Stimulated activated naive CD8-positive, alpha-beta T cell treated with anti-CD3 and anti-CD28 coated beads, Interleukin-15, amount 100 ng/mL, for 72 hours (primary cell): ENCODE measurements at places on chromosomes 2 and 18.
A peak's percentile ranks its signal among the peaks of the same experiment; 100 is the strongest.

GRCh38 chr2:77910136-77910535, 388.0 kb upstream of the LRRTM4 start:
- no peak for DNase-seq

DNA sequence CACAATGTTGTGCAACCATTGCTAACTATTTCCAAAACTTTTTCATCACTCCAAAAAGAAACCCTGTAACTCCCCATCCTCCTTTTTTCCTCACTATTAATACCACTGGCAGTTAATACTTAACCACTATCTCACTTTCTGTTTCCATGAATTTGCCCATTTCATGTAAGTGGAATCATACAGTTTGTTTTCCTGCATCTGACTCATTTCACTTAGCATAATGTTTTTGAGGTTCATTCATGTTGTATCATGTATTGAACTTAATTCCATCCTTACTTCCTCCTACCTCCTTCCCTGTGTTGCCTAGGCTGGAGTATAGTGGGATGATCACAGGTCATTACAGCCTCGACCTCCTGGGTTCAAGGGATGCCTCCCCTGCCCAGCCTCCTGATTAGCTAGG, 68.3 kb downstream of the FAM117B start:
- no peak for DNase-seq

GRCh38 chr2:83081826-83082690, 1377.0 kb downstream of the SUCLG1 start:
- DNase-seq, result no peak

DNA sequence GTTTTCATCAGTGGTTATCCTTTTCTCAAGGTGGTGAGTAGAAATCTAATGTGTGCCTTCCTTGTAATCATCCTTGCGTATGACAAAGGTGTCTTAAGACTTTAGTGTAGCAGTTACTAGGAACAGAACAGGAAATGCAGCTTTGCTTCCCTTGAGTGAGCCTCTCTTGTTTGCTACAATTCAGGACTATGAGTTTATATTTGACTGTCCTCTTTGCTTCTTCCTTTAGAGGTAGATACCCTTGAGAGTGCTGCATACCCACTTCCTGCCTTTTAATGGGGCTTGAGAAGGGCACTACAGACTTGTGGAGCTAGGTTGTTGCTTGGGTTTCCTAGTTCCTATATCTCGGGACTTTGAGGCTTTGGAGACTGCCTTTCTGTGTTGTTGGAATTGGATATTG, 3.8 kb downstream of the KCNJ13 start:
- DNase-seq, result no peak

DNA sequence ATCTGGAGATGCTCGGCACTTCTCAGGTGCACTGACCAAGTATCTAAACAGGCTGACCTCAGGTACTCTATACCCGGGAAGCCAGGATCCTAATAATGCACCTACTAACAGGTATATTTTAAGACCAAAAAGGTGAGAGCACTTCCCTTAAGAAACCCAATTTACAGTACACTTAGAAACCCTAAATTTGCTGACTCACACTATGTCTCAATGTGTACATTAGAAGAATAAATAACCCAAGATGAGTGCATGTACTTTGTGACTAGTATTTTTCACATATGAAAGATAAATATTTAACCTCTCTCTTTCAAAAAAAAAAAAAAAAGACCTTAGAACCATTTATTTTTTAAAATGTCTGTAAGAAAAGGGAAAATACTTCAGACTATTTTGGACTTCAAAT, 118.8 kb downstream of the ZNF516 start:
- DNase-seq, result no peak

- DNase-seq, result no peak
These were observed 31.1 kb downstream of the TSHZ1 start for GRCh38 chr18:75241705-75242104.

GRCh38 chr18:79520478-79521390, 125.0 kb downstream of the NFATC1 start:
- peak; percentile 6 for DNase-seq

DNA sequence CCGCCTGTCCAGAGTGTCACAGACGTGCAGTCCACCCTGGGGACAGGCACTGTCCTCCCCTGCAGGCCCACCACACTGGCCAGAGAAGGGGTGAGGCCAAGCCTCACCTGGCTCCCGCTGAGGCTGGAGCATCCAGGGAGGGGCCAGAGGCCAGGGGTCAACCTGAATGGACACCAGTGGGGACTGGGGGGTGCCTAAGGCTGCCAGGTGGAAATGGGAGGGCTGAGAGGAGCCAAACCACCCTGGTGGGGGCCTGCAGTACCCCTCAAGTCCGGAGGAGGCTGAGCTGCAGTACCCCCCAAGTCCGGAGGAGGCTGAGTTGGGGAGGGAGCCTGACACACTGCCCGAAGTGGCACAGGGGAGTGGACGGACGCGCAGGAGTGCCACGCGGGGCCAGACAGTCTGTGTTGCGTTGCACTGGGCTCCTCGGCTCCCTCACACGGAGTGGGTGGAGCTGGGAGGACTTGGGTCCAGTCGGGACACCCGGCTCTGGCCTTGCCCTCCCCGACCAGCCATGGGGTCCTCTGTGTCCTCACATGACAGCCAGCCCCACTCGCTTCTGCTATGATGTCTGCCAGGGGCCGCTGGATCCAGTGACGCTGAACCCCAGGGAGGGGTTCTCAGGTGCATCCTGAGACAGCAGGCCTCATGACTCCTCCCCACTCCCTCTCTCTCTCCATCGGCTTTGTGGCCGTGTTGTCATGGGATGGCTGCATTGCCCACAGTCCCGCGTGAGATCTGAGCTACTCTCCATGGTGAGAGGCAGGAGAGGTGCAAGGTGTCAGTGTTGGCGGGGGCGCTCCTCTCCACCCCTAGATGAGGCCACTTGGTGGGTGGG, 22.3 kb upstream of the GPC1 start:
- DNase-seq, result no peak

GRCh38 chr2:67346718-67347407, 50.3 kb upstream of the ETAA1 start:
- no peak for DNase-seq

DNA sequence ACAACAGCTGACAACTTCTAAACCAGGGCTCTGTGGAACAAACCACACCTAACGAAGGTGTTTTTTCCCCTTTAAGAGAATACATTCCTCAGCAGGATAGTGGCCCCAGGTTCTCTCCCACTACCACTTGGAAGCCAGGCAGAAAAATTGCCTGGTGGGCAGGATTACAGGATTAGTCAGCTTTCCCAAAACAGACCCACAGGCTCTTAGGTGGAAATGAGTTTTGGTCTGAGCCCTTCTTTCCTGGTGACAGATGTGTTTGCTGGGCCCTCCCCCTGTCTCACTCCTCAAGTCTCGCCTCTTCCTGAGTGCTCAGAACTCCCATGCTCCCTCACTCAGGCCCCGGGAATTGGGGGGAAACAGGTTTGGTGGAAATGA, 139.4 kb upstream of the HAAO start:
- DNase-seq, result no peak
